Activated CD4-positive, alpha-beta T cell treated with anti-CD3 and anti-CD28 coated beads for 36 hours (primary cell): ENCODE measurements at places on chromosomes 6 and 20. TPM values are rescaled to one million over a fixed set of nuclear protein-coding genes. Genes with fewer than 3 reads are reported as not detected.

DNA sequence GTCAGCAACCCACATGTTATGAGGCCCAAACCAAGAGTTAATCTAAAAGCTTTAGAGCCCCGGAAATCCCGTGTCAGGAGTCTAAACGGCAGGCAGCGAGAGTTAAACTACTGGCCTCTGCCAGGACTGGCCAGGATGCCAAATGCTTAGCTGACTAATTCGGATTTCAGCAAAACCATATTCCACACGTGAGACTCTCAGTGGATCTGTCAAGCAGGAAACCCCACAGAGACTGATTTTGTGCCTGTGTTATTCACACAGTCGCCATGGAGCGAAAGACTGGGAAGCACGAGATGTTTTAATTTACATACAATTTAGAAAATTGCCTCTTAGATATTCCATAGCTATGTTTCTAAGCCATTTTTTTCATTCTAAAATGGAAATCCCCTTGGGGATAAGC lies 152.9 kb downstream of the RNASET2 start:
- no peaks in the 10 kb centered on the region for H3K27me3 ChIP-seq
- no peak for DNase-seq
- no peaks in the 10 kb centered on the region for H3K4me1 ChIP-seq

- no peak for DNase-seq
- peaks cover 4% of the 10 kb centered on the region for H3K4me1 ChIP-seq
- no peak overlapping the region for H3K27ac ChIP-seq
- H3K27me3 ChIP-seq, result peaks cover 66% of the 10 kb centered on the region
Measured at GRCh38 chr6:84771756-84772356, 7.5 kb upstream of the TBX18 start.

DNA sequence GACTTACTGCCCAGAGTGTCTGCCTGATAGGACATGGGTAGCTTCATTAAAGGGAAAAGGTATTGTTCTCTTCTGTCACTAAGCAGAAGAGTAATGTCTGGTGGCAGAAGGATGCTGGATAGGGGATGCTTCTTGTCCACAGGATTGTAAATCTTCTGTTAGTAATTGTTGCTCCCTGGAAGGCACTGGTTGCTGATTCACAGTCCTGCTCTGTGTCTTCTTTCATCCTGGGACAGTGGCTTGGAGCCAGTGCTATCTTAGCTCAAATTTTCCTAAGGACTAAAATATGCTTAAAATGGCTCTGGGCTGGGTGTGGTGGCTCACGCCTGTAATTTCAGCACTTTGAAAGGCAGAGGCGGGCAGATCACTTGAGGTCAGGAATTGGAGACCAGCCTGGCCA lies 48.0 kb downstream of the SYTL3 start:
- no peaks in the 10 kb centered on the region for H3K27me3 ChIP-seq
- peaks cover 9% of the 10 kb centered on the region for H3K4me1 ChIP-seq

COL12A1 gene
- total RNA-seq, result 0.02 TPM

PSMB8 gene
- total RNA-seq, result 338 TPM

CTSA gene
- 45.6 TPM for total RNA-seq

AHCY gene
- total RNA-seq, result 189 TPM

CDH22 gene
- not detected for total RNA-seq
